Activated CD8-positive, alpha-beta T cell treated with anti-CD3 and anti-CD28 coated beads, Interleukin-2, amount 10 ng/mL, durations not matched to agents 7 days and 5 days (primary cell): ENCODE measurements at places on chromosomes 1 and 21. TPM values are rescaled to one million over a fixed set of nuclear protein-coding genes. Genes with fewer than 3 reads are reported as not detected.

DNA sequence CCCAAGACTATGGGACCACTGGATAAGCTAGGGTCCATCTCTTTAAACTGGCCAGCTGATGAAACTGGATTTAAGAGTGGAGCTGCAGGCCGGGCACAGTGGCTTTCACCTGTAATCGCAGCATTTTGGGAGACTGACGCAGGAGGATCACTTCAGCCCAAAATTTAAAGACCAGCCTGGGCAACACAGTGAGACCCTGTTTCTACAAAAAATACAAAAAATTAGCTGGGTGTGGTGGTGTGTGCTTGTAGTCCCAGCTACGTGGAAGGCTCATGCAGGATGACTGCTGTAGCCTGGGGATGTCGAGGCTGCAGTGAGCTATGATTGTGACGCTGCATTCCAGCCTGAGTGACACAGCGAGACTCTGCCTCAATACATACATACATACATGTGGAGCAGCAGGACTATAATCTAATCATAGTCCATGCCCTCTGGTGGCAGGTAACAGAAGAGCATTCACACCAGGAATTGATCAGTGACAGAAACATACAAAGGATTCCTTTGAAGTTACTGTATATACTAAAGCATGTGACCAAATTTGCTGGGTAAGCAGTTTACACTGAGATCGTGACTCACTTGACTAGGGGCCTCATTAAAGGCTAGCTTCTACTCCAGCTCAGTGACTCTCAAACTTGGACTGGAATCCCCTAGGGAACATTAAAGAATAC is 101.5 kb upstream of the SLFNL1 start:
- peak; percentile 31 for DNase-seq

GRCh38 chr1:67382292-67382691 is 47.9 kb downstream of the SERBP1 start:
- no peak for DNase-seq

FCER1A gene
- not detected for total RNA-seq

JAM2 gene
- total RNA-seq: 0.05 TPM

DNA sequence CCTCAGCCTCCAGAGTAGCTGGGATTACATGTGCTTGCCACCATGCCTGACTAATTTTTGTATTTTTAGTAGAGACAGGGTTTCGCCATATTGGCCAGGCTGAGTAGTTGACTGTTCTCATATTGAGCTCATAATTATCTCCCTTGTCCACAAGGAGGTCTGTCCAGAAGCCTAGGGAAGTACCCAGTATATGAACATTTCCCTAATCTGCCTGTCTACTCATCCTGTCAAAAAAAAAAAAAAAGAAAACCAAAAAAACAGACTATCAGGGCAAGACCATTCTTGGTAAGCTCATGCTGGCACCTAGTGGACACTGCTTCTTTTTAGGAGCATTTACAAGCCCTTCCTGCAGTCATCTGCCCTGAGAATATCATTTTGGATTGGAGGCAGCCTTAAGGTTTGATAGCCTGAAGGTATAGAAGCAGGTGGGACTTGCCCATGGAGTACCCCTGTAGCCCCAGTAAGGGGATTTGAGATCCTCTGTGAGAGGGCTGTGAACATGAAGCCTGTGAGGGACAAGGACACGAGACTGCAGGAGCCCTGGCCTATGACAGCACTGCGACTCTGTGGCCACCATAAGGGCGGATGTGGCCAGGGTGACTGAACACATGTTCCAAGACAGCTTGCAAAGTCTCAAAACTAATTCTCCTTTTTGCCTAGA is 10.8 kb upstream of the DUSP12 start:
- peak; percentile 84 for DNase-seq

CFHR4 gene
- not detected for total RNA-seq

DNA sequence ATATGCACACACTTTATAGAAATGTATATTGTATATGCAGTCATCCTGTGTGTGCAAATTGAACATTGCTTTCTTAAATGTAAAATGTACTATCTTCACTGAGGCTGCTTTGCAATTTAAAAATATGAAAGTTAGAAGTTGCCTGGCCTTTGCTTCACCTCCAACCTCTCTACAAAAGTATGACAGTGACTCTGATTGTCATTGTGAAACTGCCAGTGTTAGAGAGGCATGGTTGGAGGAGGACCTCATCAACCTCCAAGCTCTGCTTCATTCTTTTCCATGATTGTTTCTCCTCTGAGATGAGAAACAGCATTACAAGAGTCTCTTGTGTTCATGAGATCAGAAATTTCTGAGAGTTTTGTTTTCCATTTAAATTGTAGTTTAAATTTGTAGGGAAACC is 185.5 kb downstream of the ZC3H11B start:
- no peak for DNase-seq

MAN1C1 gene
- total RNA-seq: 16.8 TPM

DNA sequence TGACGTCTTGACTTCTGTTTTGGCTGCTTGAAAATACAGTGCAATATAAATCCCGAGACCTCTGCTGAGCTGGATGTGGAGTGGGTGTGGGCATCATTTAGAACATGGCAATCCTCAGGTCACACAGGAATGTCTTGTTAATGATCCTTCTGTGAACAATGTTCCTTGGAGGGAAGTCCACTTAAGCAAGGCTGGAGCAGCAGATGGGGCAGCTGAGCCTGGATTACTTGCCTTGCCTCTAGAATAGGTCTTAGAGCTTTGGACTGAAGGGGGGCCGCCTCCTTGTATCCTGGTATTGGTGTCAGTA is 926 bp upstream of the SCMH1 start:
- no peak for DNase-seq

- DNase-seq: no peak
These were observed 15.0 kb upstream of the F5 start for GRCh38 chr1:169601096-169601881.

- peak; percentile 15 for DNase-seq
These were observed 12.1 kb upstream of the LRP8 start for GRCh38 chr1:53339736-53340635.

GRCh38 chr1:178501705-178502329 is 5.1 kb upstream of the CLEC20A start:
- peak; percentile 69 for DNase-seq

- no peak for DNase-seq
These were observed 35.8 kb downstream of the SSBP3 start for GRCh38 chr1:54370287-54370989.

PADI3 gene
- not detected for total RNA-seq

GRCh38 chr1:164707868-164708331 is 148.9 kb downstream of the PBX1 start:
- no peak for DNase-seq

FNDC10 gene
- total RNA-seq: 7.5 TPM

ATAD3C gene
- 1.4 TPM for total RNA-seq

GRCh38 chr1:176854121-176854520 is 310.4 kb downstream of the ASTN1 start:
- DNase-seq: no peak

GRCh38 chr1:166882893-166883292 is 6.8 kb upstream of the TADA1 start:
- DNase-seq: no peak

LAPTM5 gene
- 413 TPM for total RNA-seq

LCE3D gene
- total RNA-seq: not detected

GRCh38 chr1:179867493-179868330 is 9.9 kb downstream of the TOR1AIP2 start:
- DNase-seq: peak; percentile 65

WNT3A gene
- not detected for total RNA-seq

SPRR2B gene
- total RNA-seq: not detected

DNA sequence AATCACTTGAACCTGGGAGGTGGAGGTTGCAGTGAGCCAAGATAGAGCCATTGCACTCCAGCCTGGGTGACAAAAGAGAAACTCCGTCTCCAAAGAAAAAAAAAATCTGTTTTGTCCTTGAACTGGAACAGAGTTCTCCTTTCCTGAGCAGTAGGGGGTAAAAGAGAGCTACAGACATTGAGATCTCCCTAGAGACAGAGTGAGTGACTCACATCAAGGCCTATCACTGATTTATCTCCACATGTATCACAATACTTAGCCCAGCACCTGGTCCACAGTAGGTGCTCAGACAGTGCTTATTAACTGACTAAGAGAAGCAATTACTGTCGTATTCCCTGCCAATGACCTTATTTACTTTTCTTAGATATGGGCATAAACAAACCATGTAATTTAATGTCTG is 354.1 kb upstream of the C1orf87 start:
- no peak for DNase-seq

DNA sequence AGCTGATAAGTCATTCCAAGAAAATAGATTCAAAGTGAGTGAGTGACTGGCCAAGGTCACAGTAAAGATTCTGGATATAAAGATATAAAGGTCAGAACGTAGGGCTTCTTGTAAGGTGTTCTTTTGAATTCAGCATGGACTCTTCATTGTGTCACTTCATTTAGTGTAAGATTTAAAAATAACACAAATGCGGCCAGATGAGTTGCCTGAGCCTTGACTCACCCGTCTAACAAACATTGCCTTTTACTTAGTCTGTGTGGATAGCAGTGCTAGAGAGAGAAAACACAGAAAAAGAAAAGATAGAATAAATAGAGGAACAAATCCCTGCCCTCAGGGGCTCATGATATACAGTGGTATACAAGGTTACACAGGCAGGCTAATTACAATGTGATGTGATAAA is 223.4 kb downstream of the PLPP3 start:
- DNase-seq: no peak

GRCh38 chr1:225580238-225581099 is 72.5 kb downstream of the ENAH start:
- no peak for DNase-seq

KCNA3 gene
- 49.3 TPM for total RNA-seq

RORC gene
- 2.4 TPM for total RNA-seq

GRCh38 chr1:30823627-30823968 is 66.0 kb upstream of the LAPTM5 start:
- no peak for DNase-seq

S100A14 gene
- total RNA-seq: not detected

GRCh38 chr1:71835442-71835813 is 446.9 kb downstream of the NEGR1 start:
- DNase-seq: no peak

- peak; percentile 82 for DNase-seq
These were observed 22.9 kb upstream of the LDLRAP1 start for GRCh38 chr1:25520446-25521061.

PCBP3 gene
- total RNA-seq: 1.4 TPM

GRCh38 chr1:93758842-93759515 is 77.3 kb upstream of the BCAR3 start:
- peak; percentile 72 for DNase-seq

- DNase-seq: no peak
These were observed 1.7 kb upstream of the ELK4 start for GRCh38 chr1:205633421-205633976.

GRCh38 chr1:236011641-236012040 is 53.2 kb downstream of the NID1 start:
- no peak for DNase-seq

MPZ gene
- 2.8 TPM for total RNA-seq
